GM10248 (cell line): ENCODE measurements at places on chromosomes 2 and 18.

GRCh38 chr18:35777039-35777438 is 195.4 kb upstream of the RMP24 start:
- no peak for DNase-seq

DNA sequence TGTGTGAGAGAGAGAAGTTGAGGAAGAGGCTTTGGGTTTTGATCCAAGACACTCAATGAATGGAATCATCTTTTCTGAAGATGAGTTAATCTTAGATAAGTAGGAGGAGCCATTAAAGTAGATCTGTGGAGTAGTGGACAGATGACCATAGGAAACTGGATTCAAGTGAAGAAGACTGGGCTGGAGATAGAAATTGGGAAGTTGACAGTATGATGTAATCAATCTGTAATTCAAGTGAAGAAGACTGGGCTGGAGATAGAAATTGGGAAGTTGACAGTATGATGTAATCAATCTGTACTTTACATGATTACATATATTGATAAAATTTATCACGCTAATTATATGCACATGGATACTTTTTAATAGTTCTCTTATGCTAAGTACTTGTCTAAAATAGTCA is 92.8 kb downstream of the PHLPP1 start:
- no peak for DNase-seq

- peak; percentile 68 for DNase-seq
These were observed 234.4 kb upstream of the EPAS1 start for GRCh38 chr2:46062637-46063412.

DNA sequence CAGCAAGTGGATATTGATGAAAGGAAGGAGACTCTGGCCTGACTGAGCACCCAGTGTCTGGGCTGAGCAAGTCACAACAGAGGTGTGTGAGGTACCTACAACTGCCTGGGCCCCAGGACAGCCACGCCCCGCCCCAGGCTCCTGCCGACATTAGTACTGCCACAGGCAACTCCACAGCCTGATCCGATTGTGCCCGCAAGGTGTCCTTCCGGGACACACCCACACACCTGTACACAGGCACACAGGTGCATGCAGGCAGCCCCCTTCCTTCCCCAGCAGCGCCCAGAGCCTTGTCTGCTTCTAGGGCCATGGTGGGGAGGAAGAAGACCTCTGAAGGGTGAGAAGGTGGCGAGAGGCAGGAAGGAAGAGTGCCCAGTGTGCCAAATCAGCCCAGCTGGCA is 83.6 kb downstream of the TNS1 start:
- DNase-seq: no peak

DNA sequence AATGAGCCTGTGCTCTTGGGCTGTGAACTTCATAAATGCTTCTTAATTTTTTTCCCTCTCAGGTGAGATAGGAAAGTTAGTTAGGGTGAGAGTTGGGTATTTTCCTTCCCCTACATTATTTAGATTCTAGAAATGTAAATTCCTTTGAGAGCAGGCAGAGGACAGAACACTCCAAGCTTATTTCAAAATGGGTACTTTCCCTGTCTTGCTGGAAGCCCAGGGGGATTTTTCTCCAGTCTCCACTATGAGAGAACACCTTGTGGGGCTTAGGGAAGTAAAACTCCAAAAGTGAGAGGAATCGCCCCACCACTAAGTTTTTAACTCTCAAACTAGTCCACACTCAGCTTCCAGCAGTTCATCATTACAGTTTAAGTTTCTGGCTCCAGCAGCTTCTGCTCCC is 253.2 kb upstream of the CTAGE1 start:
- peak; percentile 17 for DNase-seq

GRCh38 chr18:60372596-60372995 is at the start of gene MC4R:
TSS of gene MC4R (minus strand) at chr18:60372775. CDS start at chr18:60372349, 426 bp downstream.
- no peak for DNase-seq

DNA sequence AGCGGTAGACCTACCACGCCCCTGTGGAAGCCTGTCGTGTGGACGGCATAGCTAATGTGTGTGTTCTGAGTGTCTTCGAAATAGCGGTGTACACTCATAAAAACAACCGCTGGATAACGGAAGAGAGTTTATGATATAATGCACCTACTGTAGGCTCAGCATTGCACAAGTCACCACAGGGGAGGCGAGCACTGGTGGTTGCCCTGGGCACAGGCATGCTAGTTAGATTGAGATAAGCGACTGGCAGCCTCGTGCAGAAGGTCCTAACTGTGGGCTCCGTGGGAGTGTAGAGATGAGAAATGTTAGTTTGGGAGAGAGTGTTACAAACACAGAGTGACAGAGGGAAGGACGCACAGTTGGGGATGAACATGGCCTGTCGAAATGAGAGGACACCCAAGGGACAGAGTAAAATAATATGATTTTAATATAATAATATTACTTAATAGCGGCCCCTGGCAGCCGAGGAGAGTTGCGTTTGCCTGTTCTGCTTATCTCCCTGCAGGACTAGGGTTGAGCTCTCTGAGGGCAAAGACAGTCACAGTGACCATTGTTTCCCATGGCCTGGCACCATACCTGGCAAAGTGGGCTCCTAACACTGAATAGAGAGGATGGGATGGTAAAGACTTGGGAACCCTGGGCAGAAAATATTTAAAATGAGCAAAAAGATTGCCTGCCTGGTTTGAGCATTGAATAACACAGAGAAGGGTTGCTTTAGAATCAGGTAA is 204.2 kb downstream of the GBX2 start:
- DNase-seq: no peak
